Stimulated activated CD4-positive, alpha-beta T cell treated with anti-CD3 and anti-CD28 coated beads, Interleukin-15, amount 100 ng/mL, for 1 hour (primary cell): ENCODE measurements at places on chromosomes 12 and 14.

GRCh38 chr12:104462931-104463339, 6.2 kb downstream of the CHST11 start:
- no peak for DNase-seq

DNA sequence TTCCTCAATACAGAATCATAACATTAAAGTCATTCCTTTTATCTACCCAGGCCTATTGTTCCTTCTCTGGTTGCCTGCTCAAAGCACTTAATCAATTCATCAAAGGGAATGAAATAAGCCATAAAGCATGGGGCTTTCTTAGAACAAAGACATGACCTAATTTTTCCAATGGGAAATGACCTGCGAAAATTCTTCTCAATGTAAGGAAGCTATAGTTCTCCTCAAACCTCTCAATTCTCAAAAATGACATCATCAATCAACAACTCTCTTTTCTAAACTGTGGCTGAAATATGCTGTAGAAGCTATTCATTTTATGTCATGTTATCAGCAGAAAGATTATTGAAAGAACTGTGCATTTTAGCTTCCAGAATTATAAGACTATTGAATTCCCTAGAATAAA, 116.0 kb upstream of the PTPRR start:
- DNase-seq, result no peak

- no peak for DNase-seq
Measured at GRCh38 chr12:63857771-63858670, 13.5 kb downstream of the SRGAP1 start.

GRCh38 chr12:45014396-45014795, 36.5 kb downstream of the DBX2 start:
- DNase-seq, result no peak

DNA sequence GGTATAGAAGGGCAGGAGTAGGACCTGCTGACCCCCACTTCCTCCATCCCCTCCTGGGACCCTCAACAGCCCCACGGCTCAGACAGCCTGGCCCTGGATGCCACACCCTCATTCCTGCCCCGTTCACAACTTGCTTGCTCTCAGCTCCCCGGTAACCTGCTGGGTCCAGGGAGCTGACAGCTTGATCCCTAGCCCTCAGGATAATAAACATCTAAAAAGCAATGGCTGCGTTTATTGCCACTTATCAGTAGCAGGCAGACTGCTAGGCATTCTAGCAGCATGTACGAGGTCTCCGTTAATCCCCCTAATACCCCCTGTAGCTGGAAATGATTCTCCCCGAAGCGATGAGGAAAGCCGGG, 24.3 kb upstream of the RPLP0 start:
- DNase-seq, result no peak

GRCh38 chr12:57723630-57723962, 14.9 kb downstream of the AGAP2 start:
- no peak for DNase-seq

DNA sequence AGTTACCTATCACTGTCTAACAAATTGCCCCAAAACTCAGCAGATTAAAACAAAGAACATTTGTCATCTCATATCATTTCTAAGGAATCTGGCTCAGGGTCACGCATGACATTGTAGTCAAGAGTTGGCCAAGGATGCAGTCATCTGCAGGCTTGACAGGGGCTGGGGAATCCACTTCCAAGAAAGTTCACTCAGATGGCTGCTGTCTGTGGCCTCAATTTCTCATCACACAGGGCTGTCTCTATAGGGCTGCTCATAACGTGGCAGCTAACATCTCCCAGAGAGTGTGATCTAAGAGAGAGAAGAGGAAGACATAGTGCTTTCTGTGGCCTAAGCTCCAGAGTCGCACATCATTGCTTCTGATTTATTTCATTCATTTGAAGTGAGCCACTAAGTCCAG, 17.0 kb upstream of the IL22 start:
- no peak for DNase-seq

DNA sequence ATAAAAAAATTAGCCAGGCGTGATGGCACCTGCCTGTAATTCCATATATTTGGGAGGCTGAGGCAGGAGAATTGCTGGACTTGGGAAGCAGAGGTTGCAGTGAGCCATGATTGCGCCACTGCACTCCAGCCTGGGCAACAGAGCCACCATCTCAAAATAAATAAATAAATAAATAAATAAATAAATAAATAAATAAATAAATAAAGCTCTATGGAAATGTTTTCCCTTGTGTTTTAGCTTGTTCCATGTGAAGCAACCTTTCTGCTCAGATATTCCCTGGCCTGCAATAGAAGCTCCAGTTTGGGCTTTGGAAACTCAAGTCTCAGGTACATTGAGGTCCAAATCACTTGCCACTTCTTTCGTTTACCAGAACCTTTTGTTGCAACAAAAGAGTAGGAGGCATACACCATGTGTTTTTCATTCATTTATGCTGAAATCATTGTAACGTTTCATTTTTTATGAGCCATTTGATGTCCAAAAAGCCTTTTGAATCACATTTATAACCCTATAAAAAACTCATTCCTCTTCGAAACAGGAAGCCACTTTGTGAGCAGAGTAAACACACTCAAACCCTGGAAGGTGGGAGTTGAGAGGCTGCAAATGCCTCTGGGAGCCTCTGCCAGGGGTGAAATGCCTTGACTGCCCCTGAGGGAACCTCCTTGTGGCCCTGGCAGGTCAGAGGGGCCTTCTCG, 376.6 kb upstream of the TBX3 start:
- DNase-seq, result no peak

GRCh38 chr12:57193706-57194245, 22.8 kb upstream of the NXPH4 start:
- DNase-seq, result no peak

GRCh38 chr14:80352471-80352870, 141.2 kb upstream of the DIO2 start:
- no peak for DNase-seq

- DNase-seq, result no peak
Measured at GRCh38 chr12:12616512-12617310, 5.0 kb downstream of the CREBL2 start.

DNA sequence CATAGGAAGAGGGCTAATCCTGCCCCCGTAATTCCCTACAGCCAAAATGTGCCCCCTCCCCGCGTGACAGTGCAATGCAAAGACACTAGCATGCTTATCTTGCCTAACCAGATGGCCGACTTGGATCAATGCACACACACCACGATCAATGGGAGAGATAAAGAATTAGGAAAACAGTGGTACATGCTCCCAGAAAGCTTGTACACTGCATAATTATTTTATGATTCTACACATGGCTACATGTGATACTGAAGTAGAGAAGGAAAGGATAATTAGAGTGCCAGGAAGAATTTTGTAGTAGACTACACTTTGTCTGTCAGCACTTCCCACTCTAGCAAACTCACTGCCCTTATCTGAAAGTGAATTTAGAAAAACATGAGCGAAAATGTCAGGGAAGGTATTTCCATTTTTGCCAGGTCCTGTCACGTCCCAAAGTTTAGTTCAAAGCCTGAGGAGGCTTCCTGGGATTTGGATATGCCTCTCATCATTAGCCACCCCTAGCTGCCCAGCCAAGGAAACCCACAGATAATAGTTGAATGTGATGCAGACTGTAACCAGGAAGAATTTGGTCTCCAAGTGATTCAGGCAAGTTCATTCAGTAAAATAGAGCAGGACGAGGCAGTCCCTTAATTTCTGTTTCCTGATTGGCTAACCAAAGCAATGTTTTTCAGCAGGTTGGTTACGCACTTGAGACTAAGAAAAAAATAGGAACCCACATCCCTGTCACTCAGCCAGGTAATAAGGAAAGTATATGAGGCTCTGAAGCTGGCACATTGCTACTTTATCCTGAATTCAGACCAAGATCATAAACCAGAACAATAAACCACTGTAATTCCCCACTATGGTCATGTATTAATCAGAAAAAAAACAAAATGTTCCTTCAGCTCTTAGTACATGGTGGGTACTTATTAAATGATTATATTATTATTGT, 199.6 kb upstream of the OTX2 start:
- no peak for DNase-seq

DNA sequence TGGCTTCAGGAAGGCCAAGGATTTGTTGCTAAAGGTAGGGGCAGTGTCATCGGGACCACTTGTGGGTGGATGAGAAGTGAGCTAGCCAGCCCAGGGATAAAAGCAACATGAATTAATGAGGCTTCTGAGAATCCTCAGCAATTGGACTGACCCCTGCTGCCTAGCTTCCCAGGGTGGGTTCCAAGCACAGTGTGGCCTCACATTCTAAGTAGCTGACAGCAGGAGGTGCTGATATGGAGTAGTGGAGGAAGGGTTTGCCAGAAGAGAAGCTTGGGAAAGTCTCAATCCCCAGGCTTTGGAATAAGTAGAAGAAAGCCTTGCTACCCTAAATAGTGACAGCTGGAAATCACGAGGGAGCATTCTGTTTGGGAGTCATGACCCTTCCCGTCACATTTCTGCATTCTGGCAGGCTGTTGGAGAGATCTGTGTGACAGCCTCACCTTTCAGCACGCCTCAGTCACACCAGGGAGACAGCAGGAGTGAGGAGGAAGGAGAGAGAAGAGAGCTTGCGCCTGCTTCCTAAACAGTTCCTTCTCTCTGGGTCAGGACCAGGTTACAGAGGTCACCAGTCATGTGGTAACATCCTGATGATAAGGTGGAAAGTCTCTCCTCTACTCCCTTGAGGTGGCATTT, 31.2 kb downstream of the DACT1 start:
- DNase-seq, result no peak

DNA sequence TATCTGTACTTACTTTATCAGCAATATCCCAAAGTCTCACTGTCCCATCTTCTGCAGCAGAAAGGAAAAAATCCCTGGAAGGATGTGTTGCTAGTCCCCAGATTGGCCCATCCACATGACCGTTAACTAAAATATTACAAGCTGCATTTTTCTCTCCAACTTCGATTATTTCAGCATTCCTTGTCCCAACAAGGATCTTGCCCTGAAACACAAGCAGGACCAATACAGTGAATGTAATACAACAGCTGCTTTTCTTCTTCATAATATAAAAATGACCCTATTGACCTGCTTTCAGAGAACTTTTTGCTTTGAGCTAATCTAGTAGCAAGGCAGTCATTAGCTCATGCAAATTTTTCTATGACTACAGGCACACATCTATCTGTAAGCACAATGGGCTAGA, 58.3 kb downstream of the ZC3H14 start:
- DNase-seq, result no peak

DNA sequence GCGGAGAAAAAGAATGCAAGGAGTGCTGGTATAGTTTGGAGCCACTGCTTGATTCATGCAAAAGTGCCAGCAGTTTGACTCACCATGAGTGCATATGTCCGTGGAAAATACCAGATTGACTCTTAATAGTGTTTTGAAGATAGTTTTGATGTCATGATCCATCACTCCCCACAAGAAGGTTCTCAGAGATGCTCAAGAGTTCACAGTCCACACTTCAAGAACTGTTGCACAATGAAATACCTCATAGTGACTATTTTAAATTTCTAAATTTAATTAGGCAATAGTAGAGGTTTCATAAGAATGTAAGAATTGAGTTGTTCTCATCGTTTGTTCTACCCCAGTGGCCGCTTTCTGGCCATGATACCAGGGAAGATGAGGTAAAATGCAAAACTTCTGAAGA, 286.6 kb upstream of the RGS6 start:
- no peak for DNase-seq

DNA sequence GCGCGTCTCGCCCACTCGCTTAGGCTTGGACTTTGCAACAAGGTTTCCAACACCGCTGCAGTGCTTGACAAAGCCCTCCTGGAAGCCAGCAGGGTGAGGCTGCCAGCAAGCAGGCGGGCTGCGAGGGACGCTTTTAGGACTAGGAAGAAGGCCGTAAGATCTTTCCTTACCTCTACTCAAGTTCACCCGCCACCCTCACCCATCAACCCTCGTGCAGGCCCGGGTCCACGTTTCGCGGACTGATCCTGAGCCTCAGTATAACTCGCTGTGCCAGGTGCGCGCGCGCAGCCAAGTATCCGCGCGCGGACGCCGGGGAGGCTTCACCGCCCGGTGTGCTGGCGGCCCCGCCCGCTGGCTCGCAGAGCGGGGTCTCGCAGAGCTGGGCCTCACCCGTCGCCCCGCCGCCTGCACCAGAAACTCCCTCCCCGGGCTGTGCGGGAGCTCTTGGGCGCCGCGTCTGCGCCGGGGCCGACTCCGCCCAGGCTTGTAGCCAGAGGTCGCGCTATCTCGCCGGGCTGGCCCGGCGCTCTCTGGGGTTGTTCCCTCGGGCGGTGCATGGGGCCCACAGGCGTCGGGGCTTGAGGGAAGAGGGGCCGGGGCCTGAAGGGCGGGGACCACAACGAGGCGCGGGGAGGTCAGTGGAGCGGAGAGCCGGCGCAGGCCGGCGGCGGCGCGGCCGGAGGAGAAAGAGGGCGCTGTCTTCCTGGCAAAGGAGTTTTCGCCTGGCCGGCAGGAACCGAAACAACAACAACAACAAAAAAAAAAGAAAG, 7.6 kb upstream of the SIX1 start:
- DNase-seq, result no peak

GRCh38 chr12:31009976-31010375, 63.7 kb upstream of the DDX11 start:
- no peak for DNase-seq

DNA sequence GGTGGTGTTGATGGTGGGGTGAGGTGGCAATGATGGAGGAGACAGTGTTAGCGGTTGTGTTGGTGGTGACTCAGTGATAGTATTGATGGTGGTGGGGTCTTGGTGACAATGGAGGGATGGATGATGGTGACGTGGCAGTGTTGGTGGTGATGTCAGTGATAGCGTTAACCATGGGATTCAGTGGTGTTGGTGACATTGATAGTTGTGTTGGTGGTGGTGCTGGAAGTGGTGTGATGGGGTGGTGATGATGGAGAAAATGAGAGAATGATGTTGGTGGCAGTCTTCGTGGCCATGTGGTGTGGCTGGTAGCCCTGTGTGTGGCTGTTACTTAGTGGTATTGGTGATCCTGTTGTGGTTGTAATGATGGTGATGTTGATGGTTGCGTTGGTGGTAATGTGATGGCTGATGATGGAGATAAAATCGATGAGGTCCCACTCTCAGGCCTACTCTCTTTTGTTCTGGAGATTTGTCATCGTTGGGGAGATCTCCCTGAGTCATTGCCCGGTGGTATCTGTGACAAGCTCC, 2.6 kb downstream of the DTX1 start:
- DNase-seq, result no peak

GRCh38 chr12:123268850-123269249, 2.8 kb downstream of the CDK2AP1 start:
- no peak for DNase-seq

- no peak for DNase-seq
Measured at GRCh38 chr12:66196806-66197205, 7.8 kb downstream of the IRAK3 start.

GRCh38 chr12:109951751-109952150, 44.4 kb downstream of the GIT2 start:
- DNase-seq, result no peak
